ENCODE measurements at places on chromosomes 4 and X.

- H3K27ac ChIP-seq: no peak overlapping the region
- H3K36me3 ChIP-seq: no peaks in the 10 kb centered on the region
- DNase-seq: no peak
- no peak overlapping the region for H3K4me3 ChIP-seq
- no peaks in the 10 kb centered on the region for H3K4me1 ChIP-seq
- H3K27me3 ChIP-seq: no peaks in the 10 kb centered on the region
Measured at GRCh38 chr4:115883231-115883630, 769.8 kb upstream of the NDST4 start.

DNA sequence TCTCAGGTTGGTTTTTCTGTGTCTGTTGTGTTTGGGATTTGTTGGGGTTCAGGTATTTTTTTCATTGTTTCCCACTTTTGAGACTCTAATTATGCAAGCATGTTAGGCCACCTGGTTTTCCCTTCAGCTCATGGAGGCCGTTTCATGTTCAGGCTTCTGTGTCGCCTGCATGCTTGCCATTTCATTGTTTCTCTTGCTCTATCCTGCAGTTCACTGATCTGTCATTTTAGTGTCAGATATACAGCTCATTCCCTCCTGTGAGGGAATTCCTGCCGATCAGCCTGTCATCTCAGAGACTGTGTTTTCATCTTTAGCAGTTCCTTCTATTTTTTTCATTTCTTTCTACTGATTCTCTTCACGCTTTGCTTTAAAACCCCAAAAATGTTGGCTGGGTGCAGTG, 49.4 kb upstream of the HGFAC start:
- no peak for DNase-seq
- no peaks in the 10 kb centered on the region for H3K36me3 ChIP-seq
- H3K4me3 ChIP-seq: no peak overlapping the region

DNA sequence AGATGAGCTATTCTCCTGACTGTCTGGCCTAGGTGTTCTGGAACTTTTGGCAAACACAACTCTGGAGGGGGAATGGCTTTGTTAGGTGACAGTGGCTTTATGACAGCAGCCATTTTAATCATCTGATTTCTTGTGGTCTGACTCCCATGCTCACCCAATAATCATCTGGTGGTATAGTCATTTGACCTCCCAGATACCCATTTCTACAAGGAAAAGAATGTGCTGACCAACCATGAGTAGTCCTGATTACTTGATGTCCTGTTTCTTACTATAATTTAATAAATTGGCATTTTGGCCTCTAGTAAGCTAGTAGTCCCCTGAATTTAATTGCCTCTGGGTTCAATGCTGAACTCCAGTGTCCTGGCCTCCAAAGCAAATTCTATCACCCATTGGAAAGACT, 109.9 kb upstream of the DUSP21 start:
- no peak overlapping the region for H3K4me3 ChIP-seq
- H3K36me3 ChIP-seq: no peaks in the 10 kb centered on the region
- H3K4me1 ChIP-seq: no peaks in the 10 kb centered on the region

- H3K27ac ChIP-seq: no peak overlapping the region
- peaks cover 59% of the 10 kb centered on the region for H3K4me1 ChIP-seq
- H3K27me3 ChIP-seq: no peaks in the 10 kb centered on the region
- peaks cover 18% of the 10 kb centered on the region for H3K36me3 ChIP-seq
- no peak for DNase-seq
- peak overlapping the region; percentile 90 for H3K4me3 ChIP-seq
Measured at GRCh38 chr4:67702166-67702565, 1.2 kb upstream of the UBA6 start.

- H3K4me1 ChIP-seq: no peaks in the 10 kb centered on the region
- no peak for DNase-seq
- H3K27me3 ChIP-seq: peaks cover 50% of the 10 kb centered on the region
- H3K4me3 ChIP-seq: no peak overlapping the region
- no peaks in the 10 kb centered on the region for H3K36me3 ChIP-seq
Measured at GRCh38 chr4:159370286-159370685, 267.4 kb downstream of the RAPGEF2 start.

DNA sequence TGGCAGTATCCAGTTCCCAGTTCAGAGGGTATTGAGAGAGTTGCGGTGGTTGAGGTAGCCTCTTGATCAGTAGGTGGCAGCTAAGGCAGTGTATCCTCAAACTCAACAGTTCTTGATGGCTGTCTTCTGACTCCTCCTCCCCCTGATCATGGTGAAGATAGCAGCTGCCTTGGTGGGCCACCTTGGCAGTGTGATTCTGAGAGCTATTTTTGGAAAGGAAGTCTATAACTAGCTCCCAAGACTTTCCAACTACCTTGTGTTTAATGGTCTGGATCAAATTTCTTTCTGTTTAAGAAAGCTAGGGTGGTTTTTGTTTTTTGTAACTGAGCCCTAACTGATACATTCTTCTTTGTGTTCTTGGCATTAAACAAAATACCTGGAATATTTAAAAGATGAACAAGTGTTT, 10.5 kb upstream of the TBC1D19 start:
- no peak for DNase-seq
- H3K4me3 ChIP-seq: no peak overlapping the region
- peaks cover 21% of the 10 kb centered on the region for H3K27me3 ChIP-seq
- no peaks in the 10 kb centered on the region for H3K4me1 ChIP-seq
- no peaks in the 10 kb centered on the region for H3K36me3 ChIP-seq
- no peak overlapping the region for H3K27ac ChIP-seq

GRCh38 chr4:39792529-39792928, 94.6 kb downstream of the UBE2K start:
- H3K27me3 ChIP-seq: no peaks in the 10 kb centered on the region
- H3K36me3 ChIP-seq: no peaks in the 10 kb centered on the region
- no peaks in the 10 kb centered on the region for H3K4me1 ChIP-seq
- H3K27ac ChIP-seq: peak overlapping the region; percentile 35

GRCh38 chr4:24805067-24805466, 9.7 kb downstream of the SOD3 start:
- H3K4me3 ChIP-seq: no peak overlapping the region
- no peak overlapping the region for H3K27ac ChIP-seq
- peaks cover 7% of the 10 kb centered on the region for H3K4me1 ChIP-seq

GRCh38 chr4:80259012-80259411, 7.5 kb upstream of the FGF5 start:
- H3K4me3 ChIP-seq: no peak overlapping the region
- H3K27ac ChIP-seq: no peak overlapping the region
- H3K4me1 ChIP-seq: no peaks in the 10 kb centered on the region
- DNase-seq: no peak

DNA sequence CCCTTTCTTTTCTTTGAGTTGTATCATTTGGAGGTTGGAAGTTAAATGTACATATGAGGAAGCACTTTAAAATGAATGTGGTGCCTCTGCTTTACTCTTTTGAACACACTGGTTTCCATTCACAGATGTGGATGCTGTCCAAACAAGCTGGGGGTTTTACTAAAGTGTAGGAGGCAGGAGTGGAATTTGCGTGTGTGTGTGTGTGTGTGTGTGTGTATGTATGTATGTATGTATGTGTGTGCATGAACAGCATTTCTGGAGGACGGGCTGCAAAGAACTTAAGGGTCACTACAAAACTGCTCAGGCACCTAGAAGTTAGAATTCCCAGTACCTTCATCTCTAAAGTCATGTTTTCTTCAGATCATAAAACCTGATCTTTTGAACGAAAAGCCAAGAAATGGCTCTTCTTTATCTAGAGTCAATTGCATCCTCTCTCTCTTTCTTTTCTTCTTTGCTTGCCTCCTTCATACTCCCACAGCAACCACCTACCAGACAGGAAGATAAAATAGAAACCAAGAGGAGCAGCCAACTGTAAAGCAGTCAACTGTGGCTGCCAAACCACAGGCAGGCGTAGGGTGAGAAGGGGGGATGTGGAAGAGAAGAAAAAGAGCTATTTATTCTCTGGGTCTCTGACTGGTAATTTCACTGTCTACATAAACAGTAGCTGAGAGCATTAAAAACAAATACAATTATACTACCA, 177.0 kb upstream of the RASGEF1B start:
- H3K4me3 ChIP-seq: peak overlapping the region; percentile 42
- H3K36me3 ChIP-seq: peaks cover 3% of the 10 kb centered on the region
- H3K4me1 ChIP-seq: peaks cover 31% of the 10 kb centered on the region
- DNase-seq: no peak
- no peaks in the 10 kb centered on the region for H3K27me3 ChIP-seq

DNA sequence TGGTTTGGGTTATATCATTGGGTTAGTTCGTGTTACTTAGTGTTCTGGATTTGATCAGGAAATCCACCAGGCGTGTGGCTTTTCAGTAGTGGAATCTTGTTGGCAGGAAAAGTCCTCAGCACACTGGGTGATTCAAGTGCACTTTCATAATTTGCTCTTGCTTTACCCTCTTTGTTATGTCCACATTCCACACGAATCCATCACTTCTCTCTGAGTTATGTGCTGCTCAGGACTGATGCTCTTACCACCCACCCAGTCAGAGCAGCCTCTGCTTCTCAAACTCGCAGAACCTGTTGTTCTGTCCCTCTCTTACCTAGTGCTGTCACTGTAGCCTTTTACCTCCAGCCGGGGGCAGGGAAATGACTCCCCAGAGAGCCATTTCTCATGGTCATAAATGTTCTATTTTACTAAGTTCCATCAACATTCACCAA, 37.2 kb upstream of the SCRG1 start:
- no peaks in the 10 kb centered on the region for H3K4me1 ChIP-seq
- no peaks in the 10 kb centered on the region for H3K36me3 ChIP-seq
- DNase-seq: no peak
- no peaks in the 10 kb centered on the region for H3K27me3 ChIP-seq
- H3K4me3 ChIP-seq: no peak overlapping the region

GRCh38 chrX:14029039-14029424, 660 bp downstream of the GEMIN8 start:
- peak overlapping the region; percentile 99 for H3K27ac ChIP-seq
- H3K27me3 ChIP-seq: no peaks in the 10 kb centered on the region
- peaks cover 5% of the 10 kb centered on the region for H3K36me3 ChIP-seq
- peak overlapping the region; percentile 96 for H3K4me3 ChIP-seq
- DNase-seq: no peak

GRCh38 chr4:40579983-40580382, 49.7 kb downstream of the RBM47 start:
- no peak overlapping the region for H3K4me3 ChIP-seq
- H3K27ac ChIP-seq: no peak overlapping the region
- no peak for DNase-seq
- H3K27me3 ChIP-seq: peaks cover 14% of the 10 kb centered on the region

- H3K27ac ChIP-seq: no peak overlapping the region
- H3K27me3 ChIP-seq: peaks cover 39% of the 10 kb centered on the region
- no peaks in the 10 kb centered on the region for H3K36me3 ChIP-seq
- peaks cover 19% of the 10 kb centered on the region for H3K4me1 ChIP-seq
Measured at GRCh38 chrX:72308566-72309296, 3.0 kb upstream of the CITED1 start.

DNA sequence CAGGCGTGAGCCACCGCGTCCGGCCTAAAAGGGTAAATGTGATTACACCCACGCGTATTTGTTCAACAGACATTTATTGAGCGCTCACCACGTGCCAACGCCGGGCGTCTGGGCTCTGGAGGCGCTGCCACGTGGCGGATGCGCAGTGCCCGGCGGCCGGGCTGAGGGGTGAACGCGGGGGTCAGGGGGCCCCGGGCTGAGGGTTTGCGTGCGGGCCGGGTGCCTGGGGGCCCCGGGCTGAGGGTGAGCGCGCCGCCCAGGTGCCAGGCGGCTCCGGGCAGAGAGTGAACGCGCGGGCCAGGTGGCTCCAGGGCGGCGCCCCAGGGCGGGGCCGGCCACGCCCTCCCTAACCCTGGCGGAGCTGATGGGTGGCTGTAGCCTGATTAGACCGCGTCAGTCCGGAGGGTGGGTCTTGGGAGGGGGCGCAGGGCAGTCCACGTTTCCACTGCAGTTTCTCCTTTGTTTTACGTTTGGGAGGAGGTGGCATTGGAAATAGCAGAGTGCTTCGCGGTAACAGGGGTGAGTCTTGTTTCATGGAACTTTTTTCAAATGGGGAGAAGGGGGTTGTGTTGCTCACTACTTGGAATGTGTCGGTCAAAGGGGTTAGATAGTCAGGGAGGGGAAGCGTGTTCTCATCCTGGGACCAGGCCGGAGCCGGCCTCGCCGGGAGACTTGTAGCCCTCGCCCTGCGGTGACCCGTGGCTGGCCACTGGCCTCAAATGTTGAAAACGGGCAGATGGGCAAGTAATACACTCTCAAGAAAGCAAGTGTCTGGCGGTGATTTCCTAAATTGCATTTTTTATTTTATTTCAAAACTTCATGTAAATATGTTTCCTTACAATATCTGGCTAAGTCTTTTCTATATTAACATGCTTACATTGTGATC, at the start of gene ZFP42:
Gene ZFP42 (plus strand): TSS at position 450 of the 886 bp plus-strand sequence. CDS start 7,037 bp downstream, outside the sequence.
- H3K27ac ChIP-seq: no peak within 1 kb of the TSS
- no peaks in the 10 kb centered on the region for H3K4me1 ChIP-seq
- no peaks in the 10 kb centered on the region for H3K36me3 ChIP-seq

DNA sequence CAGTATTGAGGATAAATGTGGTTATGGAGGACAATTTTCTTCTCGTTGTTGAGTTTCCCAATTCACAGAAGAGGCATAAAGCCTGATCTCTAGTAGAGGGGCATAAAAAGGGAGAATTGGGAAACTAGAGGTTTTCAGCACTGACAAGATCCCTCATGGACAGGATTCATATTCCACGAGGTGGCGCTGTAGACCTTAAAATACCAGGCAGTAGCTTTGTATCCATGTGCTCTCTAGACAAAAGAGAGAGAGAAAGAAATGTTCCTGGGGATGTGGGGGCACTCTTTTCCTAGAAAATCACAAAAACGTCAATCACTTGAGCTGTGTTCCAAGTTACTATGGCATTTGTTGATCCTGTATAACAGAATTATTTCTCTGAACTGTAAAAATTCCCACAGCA, 128.3 kb downstream of the MAGEE1 start:
- no peak for DNase-seq
- no peak overlapping the region for H3K27ac ChIP-seq
- no peaks in the 10 kb centered on the region for H3K36me3 ChIP-seq
- no peaks in the 10 kb centered on the region for H3K27me3 ChIP-seq
- no peak overlapping the region for H3K4me3 ChIP-seq

DNA sequence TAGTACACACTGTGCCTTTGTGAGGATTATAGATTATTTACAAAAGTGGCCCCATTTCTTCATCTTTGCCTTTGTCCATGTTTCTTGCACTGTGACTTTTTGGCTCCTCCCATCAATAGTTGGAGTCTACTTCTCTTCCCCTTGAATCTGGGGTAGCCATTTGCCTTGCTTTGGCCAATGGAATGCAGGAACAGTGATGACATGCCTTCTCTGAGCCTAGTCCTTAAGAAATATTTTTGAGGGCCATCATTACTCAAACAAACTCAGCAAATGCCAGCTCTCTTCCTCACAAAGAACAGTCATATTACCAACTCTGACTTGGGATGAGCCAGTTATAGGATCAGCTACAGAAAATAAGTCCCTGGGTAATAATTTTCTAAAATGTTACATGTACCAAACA, 189.6 kb downstream of the FRMPD4 start:
- no peaks in the 10 kb centered on the region for H3K36me3 ChIP-seq
- DNase-seq: no peak
- no peaks in the 10 kb centered on the region for H3K4me1 ChIP-seq
- H3K27ac ChIP-seq: no peak overlapping the region
- no peak overlapping the region for H3K4me3 ChIP-seq

- H3K27me3 ChIP-seq: no peaks in the 10 kb centered on the region
- no peaks in the 10 kb centered on the region for H3K36me3 ChIP-seq
- no peak overlapping the region for H3K27ac ChIP-seq
- no peaks in the 10 kb centered on the region for H3K4me1 ChIP-seq
- H3K4me3 ChIP-seq: no peak overlapping the region
Measured at GRCh38 chr4:137312257-137312656, 220.0 kb downstream of the PCDH18 start.

GRCh38 chr4:2290488-2290887, 28.6 kb upstream of the MXD4 start:
- H3K36me3 ChIP-seq: peaks cover 15% of the 10 kb centered on the region
- no peaks in the 10 kb centered on the region for H3K27me3 ChIP-seq
- H3K27ac ChIP-seq: peak overlapping the region; percentile 100
- H3K4me1 ChIP-seq: peaks cover 19% of the 10 kb centered on the region
- peak overlapping the region; percentile 78 for H3K4me3 ChIP-seq

Data from central memory CD8-positive, alpha-beta T cell (primary cell).